KBM-7 (cell line): ENCODE measurements at places on chromosomes 11 and 22.

DNA sequence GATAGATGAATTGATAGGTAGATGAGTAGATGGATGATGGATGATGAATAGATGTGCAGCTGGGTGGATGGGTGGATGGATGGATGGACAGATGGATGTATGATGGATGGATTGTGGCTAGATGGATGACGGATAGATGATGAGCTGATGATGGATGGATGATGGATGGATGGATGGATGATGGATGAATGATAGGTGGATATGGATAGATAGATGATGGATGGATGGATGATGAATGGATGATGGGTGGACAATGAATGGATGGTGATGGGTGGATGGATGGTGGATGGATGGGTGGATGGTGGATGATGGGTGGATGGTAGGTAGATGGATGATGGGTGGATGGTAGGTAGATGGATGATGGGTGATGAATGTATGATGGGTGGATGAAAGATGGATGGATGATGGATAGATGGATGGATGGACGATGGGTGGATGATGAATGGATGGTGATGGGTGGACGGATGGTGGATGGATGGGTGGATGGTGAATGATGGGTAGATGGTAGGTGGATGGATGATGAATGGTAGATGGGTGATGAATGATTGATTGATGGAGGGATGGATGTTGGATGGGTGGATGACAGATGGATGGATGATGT is 1261.7 kb downstream of the BRD1 start:
- DNase-seq, result no peak

- DNase-seq, result no peak
Measured at GRCh38 chr11:118008271-118008911, 22.2 kb downstream of the IL10RA start.

DNA sequence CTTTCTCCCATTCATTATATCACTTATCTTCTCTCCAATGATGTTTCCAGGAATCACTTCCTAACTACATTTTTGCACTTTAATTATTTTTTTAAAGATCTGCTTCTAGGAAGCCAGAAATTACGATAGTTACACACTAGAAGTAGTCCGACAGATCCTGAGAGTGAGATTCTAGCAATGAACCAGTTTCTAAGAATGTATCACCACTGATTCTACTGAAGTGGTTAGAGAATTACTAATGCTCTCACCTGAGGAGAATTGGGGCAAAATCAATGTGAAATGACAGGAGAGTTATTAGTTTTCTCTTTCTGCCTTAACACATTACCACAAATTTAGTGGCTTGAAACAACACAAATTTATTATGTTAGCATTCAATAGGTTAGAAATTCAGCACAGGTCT is 241.2 kb downstream of the CASP12 start:
- DNase-seq, result no peak

- no peak for DNase-seq
Measured at GRCh38 chr11:25838918-25839625, 492.9 kb upstream of the ANO3 start.

GRCh38 chr11:83023410-83023809 is 48.3 kb downstream of the RAB30 start:
- DNase-seq, result no peak

GRCh38 chr22:32378707-32379272 is 21.1 kb downstream of the RFPL3 start:
- peak; percentile 65 for DNase-seq

DNA sequence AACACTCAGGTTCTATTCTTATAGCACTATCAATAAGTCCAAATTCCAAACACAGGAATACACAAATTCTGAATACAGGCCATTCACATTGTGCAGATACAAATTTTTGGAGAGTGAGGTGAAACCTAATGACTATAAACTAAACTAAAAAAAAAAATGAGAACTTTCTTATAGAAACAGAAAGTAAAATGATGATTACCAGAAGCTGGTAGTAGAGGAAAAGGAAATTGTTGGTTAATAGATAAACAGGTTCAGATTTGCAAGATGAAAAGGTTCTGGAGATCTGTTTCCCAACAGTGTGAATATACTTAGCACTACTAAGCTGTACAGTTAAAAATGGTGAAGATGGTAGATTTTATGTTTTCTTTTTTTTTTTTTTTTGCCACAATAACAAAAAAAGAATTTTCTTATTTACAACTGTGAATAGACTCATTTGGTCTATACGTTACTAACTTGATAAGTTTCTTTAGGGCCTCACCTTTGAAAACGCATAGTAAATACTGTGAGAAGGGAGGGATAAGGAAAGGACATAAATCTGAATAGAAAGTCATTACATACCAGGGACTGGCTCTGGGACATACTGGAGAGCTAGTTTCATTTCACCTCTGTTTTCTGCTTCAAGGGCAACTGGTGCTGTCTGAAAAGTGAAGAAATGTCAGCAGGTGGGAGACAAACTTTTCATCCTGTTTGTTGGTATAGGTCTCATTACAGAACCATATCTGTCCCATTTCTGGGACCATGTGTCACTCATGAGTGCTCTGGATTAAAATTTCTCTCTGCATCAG is 14.2 kb upstream of the CCDC89 start:
- no peak for DNase-seq

DNA sequence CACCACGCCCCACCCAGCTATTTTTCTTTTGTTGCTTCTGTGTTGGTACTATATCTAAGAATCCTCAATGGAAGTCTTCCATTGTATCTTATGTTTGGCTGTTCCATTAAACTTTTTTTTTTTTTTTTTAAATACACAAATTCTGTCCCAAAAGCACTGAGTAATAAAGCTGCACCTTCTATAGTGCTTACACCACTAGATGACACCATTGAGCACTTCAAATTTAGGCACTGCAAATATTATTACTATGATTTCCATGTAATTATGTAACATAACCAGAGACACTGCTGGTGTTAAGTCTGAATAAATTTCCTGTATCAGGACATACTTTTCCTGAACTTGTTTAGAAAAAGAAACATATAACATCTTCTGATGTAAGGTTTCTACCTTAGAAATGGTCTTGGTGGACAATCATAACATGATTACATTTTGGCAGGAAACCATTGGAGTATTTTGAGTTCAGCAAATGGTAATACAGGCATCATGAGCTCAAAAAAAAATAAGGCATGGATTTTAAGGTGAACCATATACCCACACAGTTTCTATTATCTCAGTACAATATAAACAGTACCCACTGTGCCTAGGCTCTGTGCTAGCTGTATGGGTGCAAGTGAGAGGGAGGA is 110.5 kb downstream of the ATG16L2 start:
- peak; percentile 43 for DNase-seq

GRCh38 chr11:44608991-44609782 is 43.7 kb downstream of the CD82 start:
- DNase-seq, result peak; percentile 28

DNA sequence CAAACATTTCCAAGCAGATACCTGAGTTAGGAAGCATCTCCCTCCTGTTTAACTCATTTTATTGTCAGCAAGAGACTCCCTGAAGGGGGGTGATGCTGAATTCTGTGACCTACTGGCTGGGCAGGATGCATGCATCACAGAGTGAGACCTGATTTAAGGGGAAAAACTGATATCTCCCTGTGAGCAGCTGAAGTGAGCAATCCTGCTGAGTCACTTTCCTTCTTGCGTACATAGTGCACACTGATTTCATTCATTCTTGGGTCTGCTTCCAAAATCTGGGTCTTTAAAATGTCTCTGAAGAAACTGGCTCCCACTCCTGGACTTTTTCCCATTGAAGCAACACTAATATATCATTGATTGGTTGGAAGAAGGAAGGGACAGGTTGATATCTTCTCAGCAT is 23.3 kb downstream of the P4HA3 start:
- DNase-seq, result no peak

GRCh38 chr11:36417154-36417553 is 92.9 kb downstream of the TRAF6 start:
- DNase-seq, result no peak

DNA sequence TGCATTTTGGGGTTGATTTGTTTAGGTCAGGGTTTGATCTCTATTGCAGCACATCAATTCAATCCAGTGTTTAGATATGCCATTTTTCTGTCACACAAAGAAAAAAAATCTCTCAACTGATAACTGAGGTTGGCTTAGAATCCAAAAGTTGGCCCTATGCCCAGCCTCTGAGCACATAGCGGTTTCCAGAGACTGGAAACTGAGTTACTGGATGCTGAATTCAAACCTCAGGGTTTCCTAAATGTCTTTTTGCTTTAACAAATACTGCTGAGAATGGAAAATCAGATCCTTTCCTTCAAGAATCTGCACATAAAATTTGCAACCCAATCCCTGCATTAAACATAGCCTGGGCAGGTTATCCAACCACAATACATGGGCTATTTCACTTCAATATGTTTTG is 4.0 kb downstream of the P4HA3 start:
- DNase-seq, result no peak

GRCh38 chr11:107683807-107684206 is 28.0 kb downstream of the SLN start:
- no peak for DNase-seq
